ENCODE measurements at places on chromosomes 1 and 21.
A peak's percentile ranks its signal among the peaks of the same experiment; 100 is the strongest.

DNA sequence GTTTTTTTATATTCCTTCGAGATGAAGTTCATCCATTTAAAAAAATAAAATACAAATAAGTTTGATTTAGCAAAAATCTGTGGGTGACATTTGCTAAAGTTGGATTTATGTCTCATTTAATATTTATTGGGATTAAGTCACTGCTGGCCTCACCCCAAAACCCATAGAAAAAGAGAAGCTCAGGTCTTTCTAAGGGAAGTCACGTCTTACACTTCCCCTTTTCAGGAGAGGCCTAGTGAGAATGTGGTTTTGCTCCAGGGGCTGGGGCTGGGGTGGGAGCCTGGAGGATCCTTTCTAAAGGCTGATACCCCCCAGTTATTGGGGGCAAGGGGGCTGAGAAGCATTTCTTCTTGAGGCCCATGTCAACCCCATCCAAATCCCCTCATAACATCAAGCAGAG, 300.3 kb downstream of the DSCAM start:
- DNase-seq = no peak

GRCh38 chr1:114627107-114627506, 42.7 kb downstream of the DENND2C start:
- DNase-seq = no peak

- DNase-seq = no peak
Observed at GRCh38 chr1:109096120-109096519, 5.6 kb downstream of the TMEM167B start.

DNA sequence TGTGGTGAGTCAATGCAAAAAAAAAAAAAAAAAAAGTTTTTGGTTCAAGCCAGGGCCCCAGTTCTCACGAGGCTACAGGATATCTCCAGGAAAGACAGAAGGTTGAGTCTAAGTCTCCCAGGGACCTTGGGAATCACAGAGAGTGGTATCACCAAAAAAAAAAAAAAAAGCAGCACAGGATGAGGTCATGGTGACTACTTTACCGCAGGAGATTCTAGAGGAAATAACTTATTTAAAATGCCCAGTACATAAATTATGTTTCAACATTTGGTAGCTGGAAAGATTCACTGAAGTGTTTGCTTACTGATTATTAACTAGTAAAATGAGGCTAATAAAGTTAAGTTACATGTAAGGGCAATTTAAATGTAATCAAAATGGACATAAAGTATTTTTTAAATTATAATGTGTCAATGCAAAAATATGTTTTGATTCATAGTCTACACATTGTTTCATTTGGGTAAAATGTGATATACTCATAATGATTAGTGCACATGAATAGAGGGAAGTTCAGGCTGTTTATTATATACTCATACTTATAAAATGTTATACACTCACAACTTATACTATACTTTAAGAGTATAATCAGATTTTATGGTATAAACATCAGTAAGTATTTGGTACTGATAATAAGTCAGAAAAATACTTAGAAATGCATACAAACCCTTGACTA, 84.1 kb downstream of the PLPPR5 start:
- DNase-seq = peak; percentile 67

GRCh38 chr21:36412916-36413315, 27.7 kb downstream of the CHAF1B start:
- no peak for DNase-seq

DNA sequence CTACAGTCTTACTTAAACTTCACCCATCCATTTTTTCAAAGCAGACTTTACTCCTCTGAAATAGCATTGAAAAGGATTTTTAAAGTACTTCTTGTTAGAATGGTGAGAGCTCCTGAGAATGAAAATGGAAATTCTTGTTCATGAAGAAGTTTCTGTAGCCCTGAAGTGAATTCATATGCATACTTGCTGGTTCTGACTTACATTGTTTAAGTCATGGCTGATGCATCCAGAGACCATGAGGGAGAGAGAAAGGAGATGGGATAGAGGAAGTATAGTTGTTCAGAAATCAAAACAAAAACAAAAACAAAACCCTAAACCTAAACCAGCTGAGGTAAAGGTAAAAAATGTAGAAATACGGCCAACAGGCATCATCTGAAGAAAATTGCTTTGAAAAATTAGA, 27.1 kb upstream of the SAMSN1 start:
- DNase-seq = no peak

All from astrocyte (in vitro differentiated cells and primary cell).